Adrenal gland (tissue), 19 donors: ENCODE measurements at places on chromosomes 12 and 14. TPM values are rescaled to one million over a fixed set of nuclear protein-coding genes. Genes with fewer than 3 reads are reported as not detected.

The IL23A gene
- 0.64 TPM for polyA plus RNA-seq

DNA sequence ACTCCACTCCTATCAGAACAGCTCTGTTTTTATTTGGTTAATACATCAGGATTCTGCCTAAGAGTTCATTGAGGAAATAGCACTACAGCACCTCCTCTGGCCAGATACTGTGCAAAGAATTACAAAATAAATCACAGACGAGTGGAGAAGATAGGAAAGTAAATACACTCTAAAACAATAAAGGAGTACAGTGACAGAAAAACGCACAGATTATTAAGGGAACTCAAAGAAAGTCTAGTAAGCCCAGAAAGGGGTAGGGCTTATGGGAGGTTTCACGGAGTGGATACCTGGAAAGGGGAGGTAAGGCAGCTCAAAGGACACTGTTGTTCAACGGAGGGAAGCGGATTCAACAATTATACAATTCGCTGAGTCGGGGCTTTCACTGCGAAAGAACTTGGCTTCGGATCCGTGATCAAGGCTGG lies 5.5 kb downstream of the OR10AD1 start:
- no peaks in the 10 kb centered on the region for H3K27me3 ChIP-seq
- peak; percentile 41 for DNase-seq
- H3K27ac ChIP-seq: peak overlapping the region; percentile 99
- peaks cover 53% of the 10 kb centered on the region for H3K4me1 ChIP-seq
- no peak overlapping the region for H3K4me3 ChIP-seq

GRCh38 chr14:69972755-69973154 lies 93.5 kb downstream of the SMOC1 start:
- no peaks in the 10 kb centered on the region for H3K36me3 ChIP-seq
- no peaks in the 10 kb centered on the region for H3K27me3 ChIP-seq
- H3K4me3 ChIP-seq: no peak overlapping the region
- H3K27ac ChIP-seq: no peak overlapping the region
- DNase-seq: no peak
- peaks cover 14% of the 10 kb centered on the region for H3K4me1 ChIP-seq

The VDR gene
- 15.8 TPM for polyA plus RNA-seq

The CNTN1 gene
- polyA plus RNA-seq: 58.1 TPM

DNA sequence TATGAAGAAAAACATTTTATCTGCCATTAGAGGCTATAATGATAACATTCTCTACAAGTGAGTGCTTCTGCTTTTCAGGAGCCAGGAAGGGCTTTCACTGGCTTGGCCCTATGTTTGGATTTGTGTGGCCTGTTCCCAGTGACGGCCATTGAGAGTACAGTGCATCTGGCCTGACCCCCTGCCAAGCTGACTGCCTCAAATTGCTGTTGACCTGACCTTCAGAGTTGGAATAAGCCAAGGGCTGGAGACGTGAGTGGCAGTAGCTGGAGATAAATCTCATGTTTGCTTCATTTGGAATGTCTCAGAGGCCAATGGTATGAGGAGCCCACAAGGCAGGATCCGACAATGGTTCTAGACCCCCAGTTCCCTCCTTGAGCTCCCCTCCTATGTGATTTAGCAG lies 28.3 kb upstream of the PLEKHG7 start:
- no peak overlapping the region for H3K4me3 ChIP-seq
- no peak overlapping the region for H3K27ac ChIP-seq
- no peaks in the 10 kb centered on the region for H3K36me3 ChIP-seq
- no peak for DNase-seq
- H3K27me3 ChIP-seq: no peaks in the 10 kb centered on the region

The EIF2S3B gene
- polyA plus RNA-seq: 0.10 TPM

- peak; percentile 28 for DNase-seq
- no peak overlapping the region for H3K27ac ChIP-seq
- H3K4me1 ChIP-seq: peaks cover 21% of the 10 kb centered on the region
- no peak overlapping the region for H3K4me3 ChIP-seq
- H3K36me3 ChIP-seq: no peaks in the 10 kb centered on the region
Observed at GRCh38 chr14:67666750-67667449, 7.5 kb downstream of the VTI1B start.

The KRT74 gene
- not detected for polyA plus RNA-seq

- DNase-seq: peak; percentile 77
- peak overlapping the region; percentile 82 for H3K27ac ChIP-seq
- no peaks in the 10 kb centered on the region for H3K27me3 ChIP-seq
- H3K4me3 ChIP-seq: peak overlapping the region; percentile 41
Observed at GRCh38 chr14:69615496-69616407, 4.4 kb downstream of the SUSD6 start.

The BMP4 gene
- polyA plus RNA-seq: 25.6 TPM

DNA sequence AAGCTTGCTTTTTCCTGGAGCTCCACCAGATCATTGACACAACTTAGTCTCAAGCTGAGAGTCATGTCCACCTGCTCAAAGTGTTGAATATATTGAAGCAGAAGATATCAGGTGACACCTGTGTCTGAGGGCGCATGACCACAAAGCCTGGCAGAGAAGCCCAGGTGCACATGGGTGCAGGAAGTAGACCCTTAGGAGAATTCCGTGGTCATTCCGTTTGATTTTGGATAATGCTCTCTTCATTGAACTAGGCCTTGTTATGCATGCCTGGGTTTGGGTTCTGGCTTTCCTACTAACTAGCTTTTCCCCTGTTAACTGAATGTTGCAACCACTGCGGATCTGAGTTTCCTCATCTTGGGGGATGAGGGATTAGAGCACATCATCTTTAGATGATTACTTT lies 7.1 kb downstream of the ARHGDIB start:
- no peak overlapping the region for H3K27ac ChIP-seq
- H3K4me3 ChIP-seq: no peak overlapping the region
- no peak for DNase-seq
- no peaks in the 10 kb centered on the region for H3K36me3 ChIP-seq
- H3K27me3 ChIP-seq: no peaks in the 10 kb centered on the region
- peaks cover 50% of the 10 kb centered on the region for H3K4me1 ChIP-seq

The CLEC6A gene
- polyA plus RNA-seq: not detected

DNA sequence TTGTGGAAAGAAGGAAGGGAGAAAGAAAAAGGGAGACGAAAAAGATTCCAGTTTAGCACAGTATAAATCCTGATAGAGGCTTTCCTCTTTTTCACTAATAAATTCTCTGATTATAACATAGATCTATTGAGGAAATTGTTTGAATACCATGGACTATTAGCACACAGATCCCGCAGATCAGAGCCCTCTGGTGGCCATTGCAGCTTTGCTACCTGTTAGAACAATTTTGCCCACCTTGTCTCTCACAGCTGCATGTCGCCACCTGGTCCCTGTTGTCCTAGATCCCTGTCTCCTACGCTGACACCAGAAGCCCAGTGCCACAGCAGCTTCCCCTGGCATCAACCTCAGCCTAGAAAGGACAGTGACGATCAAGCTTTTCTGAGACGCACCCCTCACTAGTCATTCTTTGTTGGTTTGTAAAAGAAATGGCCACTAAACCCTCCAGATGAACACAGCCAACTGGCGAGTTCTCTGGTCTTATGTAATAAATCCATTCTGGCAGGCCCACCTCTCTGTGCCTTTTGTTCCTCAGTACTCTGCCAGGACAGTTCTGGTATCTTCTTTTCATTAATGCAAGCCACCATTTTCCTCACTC lies 9.9 kb downstream of the GPHB5 start:
- no peaks in the 10 kb centered on the region for H3K36me3 ChIP-seq
- no peaks in the 10 kb centered on the region for H3K4me1 ChIP-seq
- H3K27ac ChIP-seq: no peak overlapping the region
- H3K4me3 ChIP-seq: no peak overlapping the region
- DNase-seq: peak; percentile 11

GRCh38 chr14:71780075-71780474 lies 152.2 kb upstream of the RGS6 start:
- H3K27me3 ChIP-seq: no peaks in the 10 kb centered on the region
- no peak overlapping the region for H3K4me3 ChIP-seq
- no peaks in the 10 kb centered on the region for H3K4me1 ChIP-seq
- no peak overlapping the region for H3K27ac ChIP-seq
- H3K36me3 ChIP-seq: no peaks in the 10 kb centered on the region
- peak; percentile 60 for DNase-seq

- H3K27me3 ChIP-seq: no peaks in the 10 kb centered on the region
- H3K4me3 ChIP-seq: peak overlapping the region; percentile 28
- no peaks in the 10 kb centered on the region for H3K36me3 ChIP-seq
Observed at GRCh38 chr12:188910-189621, 24.9 kb downstream of the SLC6A12 start.

The PTGER2 gene
- 1.4 TPM for polyA plus RNA-seq

- no peak overlapping the region for H3K27ac ChIP-seq
- H3K27me3 ChIP-seq: no peaks in the 10 kb centered on the region
- H3K36me3 ChIP-seq: no peaks in the 10 kb centered on the region
- no peak for DNase-seq
- H3K4me3 ChIP-seq: no peak overlapping the region
Observed at GRCh38 chr12:57130941-57131340, 2.7 kb downstream of the LRP1 start.

DNA sequence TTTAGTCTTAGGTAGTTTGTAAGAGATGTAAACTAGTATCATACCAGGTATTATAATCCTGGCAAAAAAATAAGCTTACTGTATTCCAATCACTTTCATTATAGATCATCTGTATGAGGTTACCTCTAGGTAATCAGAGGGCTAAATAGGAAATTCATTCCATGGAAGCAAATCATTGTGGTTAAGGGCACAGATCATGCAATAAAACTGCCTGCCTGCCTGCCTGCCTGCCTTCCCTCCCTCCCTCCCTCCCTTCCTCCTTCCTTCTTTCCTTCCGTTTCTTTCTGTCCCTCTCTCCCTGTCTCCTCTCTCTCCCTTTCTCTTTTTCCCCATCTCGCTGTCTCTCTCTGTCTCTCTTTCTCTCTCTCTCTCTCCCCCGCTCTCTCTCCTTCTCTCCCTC lies 3.2 kb upstream of the CLEC9A start:
- H3K4me3 ChIP-seq: no peak overlapping the region
- H3K36me3 ChIP-seq: no peaks in the 10 kb centered on the region
- H3K27me3 ChIP-seq: no peaks in the 10 kb centered on the region
- H3K4me1 ChIP-seq: no peaks in the 10 kb centered on the region

DNA sequence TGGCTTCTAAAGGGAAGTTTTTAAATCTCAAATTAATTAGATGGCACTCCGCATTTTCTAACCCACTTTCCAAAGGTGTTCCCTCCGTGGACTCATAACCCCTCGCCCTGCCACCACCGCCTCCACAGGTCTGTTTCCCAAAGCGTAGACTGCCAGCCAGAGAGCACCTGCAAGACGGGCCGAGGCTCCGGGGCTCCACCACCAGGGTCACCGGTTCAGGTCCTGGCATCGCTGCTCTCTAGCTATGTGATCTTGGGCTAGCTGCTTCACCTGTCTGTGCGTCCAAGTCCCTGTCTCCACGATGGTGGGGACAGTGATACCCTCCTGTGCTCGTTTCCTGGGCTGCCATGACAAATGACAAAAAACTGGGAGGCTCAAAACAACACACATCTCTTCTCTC lies 11.5 kb downstream of the RIMBP2 start:
- H3K4me1 ChIP-seq: no peaks in the 10 kb centered on the region
- H3K27me3 ChIP-seq: no peaks in the 10 kb centered on the region
- no peak overlapping the region for H3K4me3 ChIP-seq
- no peaks in the 10 kb centered on the region for H3K36me3 ChIP-seq
- DNase-seq: no peak

The EXOC5 gene
- polyA plus RNA-seq: 6.4 TPM

The PROX2 gene
- polyA plus RNA-seq: not detected

DNA sequence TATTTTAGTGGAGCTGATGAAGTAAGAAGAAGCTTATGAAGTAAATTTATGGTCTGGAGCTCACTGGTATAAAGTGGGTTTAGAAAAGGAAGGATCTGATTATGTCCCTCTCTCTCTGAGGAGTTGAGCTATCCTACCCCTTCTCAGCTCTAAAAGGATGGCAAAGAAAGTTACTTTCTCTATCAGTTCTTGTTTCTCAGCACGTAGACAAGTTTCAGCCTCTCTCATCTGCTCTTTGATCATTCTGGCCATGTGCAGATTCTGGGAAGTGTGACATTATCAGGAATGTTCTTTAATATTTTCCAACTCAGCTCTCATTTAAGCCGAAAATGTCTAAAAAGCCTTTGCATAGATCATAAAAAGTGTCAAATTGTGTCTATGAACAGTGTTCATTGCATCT lies 5.8 kb upstream of the EGLN3 start:
- DNase-seq: no peak
- peaks cover 25% of the 10 kb centered on the region for H3K27me3 ChIP-seq
- H3K36me3 ChIP-seq: no peaks in the 10 kb centered on the region
- no peak overlapping the region for H3K27ac ChIP-seq
- H3K4me3 ChIP-seq: no peak overlapping the region
- H3K4me1 ChIP-seq: no peaks in the 10 kb centered on the region

GRCh38 chr12:50149311-50149710 lies 17.9 kb downstream of the CERS5 start:
- no peak overlapping the region for H3K4me3 ChIP-seq
- H3K27me3 ChIP-seq: no peaks in the 10 kb centered on the region
- peaks cover 5% of the 10 kb centered on the region for H3K4me1 ChIP-seq

The SSPN gene
- polyA plus RNA-seq: 3.7 TPM

- H3K36me3 ChIP-seq: no peaks in the 10 kb centered on the region
- no peaks in the 10 kb centered on the region for H3K27me3 ChIP-seq
- DNase-seq: no peak
- peaks cover 7% of the 10 kb centered on the region for H3K4me1 ChIP-seq
- no peak overlapping the region for H3K4me3 ChIP-seq
Observed at GRCh38 chr14:35158491-35158890, 36.1 kb downstream of the PRORP start.

- peak overlapping the region; percentile 26 for H3K27ac ChIP-seq
- H3K4me1 ChIP-seq: peaks cover 18% of the 10 kb centered on the region
- H3K36me3 ChIP-seq: no peaks in the 10 kb centered on the region
- H3K4me3 ChIP-seq: no peak overlapping the region
- DNase-seq: no peak
- H3K27me3 ChIP-seq: no peaks in the 10 kb centered on the region
Observed at GRCh38 chr12:25997201-25997963, 38.9 kb downstream of the RASSF8 start.

The ADAM20 gene
- polyA plus RNA-seq: not detected

DNA sequence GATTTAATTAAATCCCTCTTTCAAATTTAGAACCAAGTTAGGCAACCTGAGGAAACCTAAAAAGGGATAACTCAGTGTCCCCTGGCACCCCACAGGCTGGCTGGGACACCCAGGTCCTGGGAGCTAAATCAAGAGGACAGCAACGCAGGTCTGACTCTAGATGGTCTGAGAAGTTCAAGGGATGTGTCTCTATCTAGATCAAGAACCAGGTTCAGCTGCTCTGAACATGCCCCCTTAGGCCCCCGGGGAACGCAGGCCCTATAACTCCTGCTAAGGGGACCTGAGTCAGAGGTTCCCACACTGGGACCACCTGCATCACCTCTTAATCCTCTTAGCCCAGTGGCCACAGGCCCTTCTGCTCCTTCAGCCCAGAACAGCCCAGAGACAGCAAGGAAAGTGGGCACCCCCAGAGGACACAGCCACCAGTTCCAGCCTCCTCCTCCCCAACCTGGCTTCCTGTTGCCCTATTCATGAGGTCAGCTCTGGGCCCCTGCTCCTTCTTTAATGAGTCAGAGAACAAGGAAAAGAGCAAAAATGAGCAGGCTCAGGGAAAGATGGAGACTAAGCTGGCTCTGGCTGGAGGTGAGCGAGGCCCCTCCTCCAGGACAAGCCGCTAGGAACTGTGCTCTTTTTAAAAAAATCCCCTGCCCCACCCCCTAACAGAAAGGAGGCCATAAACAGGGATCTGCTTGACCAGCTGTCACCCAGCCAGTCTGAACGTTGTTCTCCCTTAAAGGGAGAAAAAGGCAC lies 10.8 kb downstream of the PITPNM2 start:
- peak; percentile 36 for DNase-seq
- no peaks in the 10 kb centered on the region for H3K36me3 ChIP-seq
- H3K27me3 ChIP-seq: no peaks in the 10 kb centered on the region

- no peak overlapping the region for H3K4me3 ChIP-seq
- no peak for DNase-seq
- H3K27me3 ChIP-seq: peaks cover 14% of the 10 kb centered on the region
- no peaks in the 10 kb centered on the region for H3K4me1 ChIP-seq
- no peak overlapping the region for H3K27ac ChIP-seq
Observed at GRCh38 chr12:107921062-107921461, 146.6 kb downstream of the ASCL4 start.
